LHCN-M2 (cell line): ENCODE measurements at places on chromosomes 3 and 15.

GRCh38 chr3:165852191-165852590, 15.0 kb upstream of the BCHE start:
- no peak for DNase-seq

DNA sequence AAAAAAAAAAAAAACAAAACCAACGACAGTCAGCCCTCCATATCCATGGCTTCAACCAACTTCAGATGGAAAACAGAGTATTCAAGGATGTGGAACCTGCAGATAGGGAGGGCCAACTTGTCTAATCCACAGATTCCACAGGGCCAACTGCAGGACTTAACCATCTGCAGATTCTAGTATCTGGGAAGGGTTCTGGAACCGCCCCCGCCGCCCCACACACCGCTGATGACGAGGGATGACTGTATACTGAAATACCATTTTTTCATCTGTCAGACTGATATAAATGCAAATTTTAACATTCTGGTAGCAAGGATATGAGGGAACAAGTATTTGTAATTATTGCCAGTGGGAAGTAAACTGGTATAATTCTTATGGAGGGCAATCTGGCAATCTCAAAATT, 29.5 kb downstream of the ADPGK start:
- DNase-seq: no peak

DNA sequence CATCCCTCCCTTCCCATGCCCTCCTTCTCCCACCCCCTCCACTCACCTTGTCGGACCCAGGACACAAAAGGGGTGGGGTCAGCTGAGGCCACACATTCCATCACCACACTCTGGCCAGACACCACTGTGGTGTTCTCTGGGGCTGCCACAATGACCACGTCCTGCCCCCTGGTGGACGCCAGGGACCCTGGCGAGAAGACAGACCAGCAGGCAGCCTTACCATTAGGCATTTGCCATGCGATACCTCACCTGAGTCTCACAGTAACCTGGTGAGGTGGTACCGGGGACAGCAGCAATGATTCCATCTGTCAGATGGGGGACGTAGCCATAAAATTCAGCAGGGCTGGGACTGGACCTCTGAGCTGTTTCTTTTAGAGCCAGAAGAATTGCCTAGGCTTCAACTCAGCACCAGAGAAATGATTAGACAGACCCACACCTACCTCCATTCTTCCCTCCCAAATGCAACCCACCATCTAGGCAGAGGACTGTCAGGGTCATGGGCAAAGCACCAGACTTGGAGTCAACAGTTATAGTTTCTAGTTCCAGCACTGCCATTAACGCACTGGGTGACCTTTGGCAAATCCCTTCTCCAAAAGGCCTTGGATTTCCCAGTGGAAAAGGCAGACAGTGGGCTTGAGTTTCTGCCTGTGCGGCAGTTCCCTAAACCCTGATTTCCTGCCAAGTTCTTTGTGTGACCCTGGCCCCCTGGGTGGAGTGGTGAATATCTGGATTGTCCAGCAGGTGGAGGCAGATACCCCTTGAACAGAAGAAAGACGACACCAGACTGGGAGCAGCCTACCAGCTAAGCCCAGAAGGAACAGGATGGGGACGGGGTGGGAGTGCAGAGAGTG, 21.8 kb downstream of the IGDCC4 start:
- peak; percentile 71 for DNase-seq

DNA sequence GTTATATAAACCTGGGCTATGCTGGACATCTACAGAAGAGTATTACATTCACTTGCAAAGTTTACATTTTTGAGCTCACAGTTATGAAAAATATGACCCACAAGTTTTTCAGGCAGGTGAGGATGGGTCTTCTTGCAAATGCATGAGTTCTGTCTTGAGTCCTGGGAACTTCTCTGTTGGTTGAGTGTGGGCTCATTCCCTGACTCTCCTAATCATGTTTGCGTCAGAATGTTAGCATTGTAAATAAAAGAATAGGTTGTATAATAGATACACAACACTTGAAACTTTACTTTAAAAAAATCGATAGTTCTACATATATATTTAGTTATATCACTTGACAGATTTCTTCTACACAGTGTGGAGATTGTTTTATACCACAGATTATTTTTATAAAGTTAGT, 7.2 kb upstream of the EXOG start:
- DNase-seq: no peak

GRCh38 chr3:142007710-142008399, 131.4 kb downstream of the ATP1B3 start:
- DNase-seq: no peak

- peak; percentile 15 for DNase-seq
These were observed 74.0 kb upstream of the TTBK2 start for GRCh38 chr15:42994546-42994945.

DNA sequence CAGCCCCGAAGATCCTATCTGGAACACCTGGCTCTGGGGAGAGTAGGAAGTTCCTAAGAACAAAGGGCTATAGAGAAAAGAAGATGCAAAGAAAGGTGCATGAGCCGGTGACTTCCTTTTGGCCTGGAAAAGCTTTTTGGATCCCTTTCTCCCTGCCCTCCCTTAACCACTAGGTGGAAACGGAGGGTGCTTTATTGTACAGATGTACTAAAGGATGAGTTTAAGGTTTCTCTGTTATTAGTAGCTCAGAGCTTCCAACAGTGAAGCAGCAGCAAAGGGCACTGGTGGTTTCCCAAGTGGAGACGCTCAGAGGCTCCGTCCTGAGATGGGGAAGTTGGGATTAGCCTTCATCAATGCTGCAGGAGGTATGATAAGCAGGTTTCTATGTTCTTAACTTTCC, 5.9 kb upstream of the ADGRG7 start:
- peak; percentile 47 for DNase-seq

DNA sequence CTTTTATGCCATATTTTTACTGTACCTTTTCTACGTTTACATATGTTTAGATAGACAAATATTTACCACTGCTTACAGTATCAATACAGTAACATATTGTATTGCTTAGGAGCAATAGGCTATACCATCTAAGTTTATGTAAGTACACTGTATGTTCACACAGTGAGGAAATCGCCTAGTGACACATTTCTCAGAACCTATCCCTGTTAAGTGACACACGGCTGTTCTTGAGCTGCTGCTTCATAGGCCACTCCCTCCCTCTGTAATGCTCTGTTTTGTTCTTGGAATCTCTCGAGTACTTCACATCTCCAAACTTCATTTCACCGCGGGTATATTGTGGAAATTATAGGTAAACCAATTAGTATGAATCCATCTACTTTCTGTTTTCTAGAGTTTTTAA, 13.4 kb upstream of the SELENOT start:
- DNase-seq: no peak

GRCh38 chr3:52299879-52300611, 12.4 kb downstream of the GLYCTK start:
- peak; percentile 11 for DNase-seq

DNA sequence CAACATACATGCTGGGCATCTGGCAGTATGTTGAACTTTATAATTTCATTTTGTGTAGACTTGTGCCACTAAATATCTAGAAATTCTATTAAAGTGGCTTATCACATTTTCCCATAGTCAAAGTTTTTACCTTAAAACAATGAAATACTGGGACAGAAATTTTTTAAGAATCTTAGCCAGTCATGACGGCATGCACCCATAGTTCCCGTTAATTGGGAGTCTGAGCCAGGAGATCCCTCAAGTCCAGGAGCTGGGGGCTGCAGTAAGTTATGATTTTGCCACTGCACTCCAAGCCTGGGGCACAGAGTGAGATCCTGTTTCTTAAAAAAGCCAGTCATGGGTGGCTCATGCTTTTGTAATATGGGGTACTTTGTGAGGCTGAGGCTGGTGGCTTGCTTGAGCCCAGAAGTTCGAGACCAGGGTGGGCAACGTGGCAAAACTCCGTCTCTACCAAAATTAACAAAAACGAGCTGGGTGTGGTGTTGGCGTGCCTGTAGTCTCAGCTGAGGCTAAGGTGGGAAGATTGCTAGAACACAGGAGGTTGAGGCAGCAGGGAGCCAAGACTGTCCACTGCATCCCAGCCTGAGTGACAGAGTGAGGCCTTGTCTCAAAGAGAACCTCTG, 3.1 kb downstream of the RPSA start:
- no peak for DNase-seq

GRCh38 chr3:30439451-30440053, 166.8 kb upstream of the TGFBR2 start:
- no peak for DNase-seq
